HTR-8/SVneo (cell line): ENCODE measurements at places on chromosomes 7 and 10.

DNA sequence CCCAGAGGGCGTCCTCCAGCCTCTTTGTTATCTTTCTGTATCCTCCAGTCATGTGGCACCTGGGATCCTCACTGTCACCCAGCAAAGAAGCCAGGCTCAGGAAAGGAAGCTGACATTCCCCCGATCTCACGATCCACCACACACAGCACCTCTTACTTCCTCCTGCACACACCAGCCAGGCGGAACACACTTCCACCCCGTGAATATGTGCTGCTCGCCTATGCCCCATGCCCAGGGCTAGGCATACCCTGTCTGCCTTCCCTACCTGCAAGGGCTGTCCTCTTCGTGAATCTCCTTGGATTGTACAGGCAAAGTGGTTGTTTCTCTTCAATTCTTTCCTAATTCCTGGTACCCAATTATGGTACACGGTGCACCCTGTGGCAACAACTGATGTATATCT lies 191.0 kb downstream of the TNS3 start:
- no peak for DNase-seq

DNA sequence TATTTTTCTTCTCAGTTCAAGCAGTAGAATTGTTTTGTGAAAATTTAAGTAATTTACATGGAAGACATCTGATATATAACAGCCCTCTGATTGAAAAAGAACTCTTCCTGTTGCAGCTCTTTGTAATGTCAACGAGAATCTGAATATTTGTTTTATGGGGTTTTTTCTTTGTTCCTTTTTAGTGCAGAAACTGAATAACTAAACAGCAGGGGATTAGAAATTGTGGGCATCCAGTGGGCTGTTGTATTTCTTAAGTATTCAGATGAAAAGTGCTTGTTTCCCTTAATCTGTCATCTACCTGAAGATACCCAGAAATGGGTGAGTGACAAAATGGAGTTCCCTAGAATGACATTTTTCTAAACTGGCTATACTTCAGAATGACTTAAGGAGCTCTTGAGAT lies 7.4 kb downstream of the ARL4A start:
- DNase-seq: no peak

- DNase-seq: no peak
These were observed 109.0 kb downstream of the LRMDA start for GRCh38 chr10:75540357-75540966.

GRCh38 chr7:86913709-86914108 lies 145.7 kb downstream of the ELAPOR2 start:
- DNase-seq: no peak

DNA sequence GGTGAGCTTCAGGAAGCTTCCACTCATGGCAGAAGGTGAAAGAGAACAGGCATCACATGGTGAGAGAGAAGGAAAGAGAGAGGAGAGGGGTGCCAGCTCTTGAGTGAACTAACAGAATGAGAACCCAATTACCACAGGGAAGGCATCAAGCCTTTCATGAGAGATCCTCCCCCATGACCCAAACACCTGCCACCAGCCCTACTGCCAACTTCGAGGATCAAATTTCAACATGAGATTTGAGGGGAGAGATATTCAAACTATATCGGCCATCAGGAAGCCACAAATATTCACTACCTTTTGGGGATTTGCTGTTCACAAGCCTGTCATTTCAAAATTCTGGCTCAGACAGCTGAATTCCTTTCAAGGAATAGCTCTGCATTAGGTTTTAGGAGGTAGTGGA lies 39.9 kb upstream of the SMNDC1 start:
- no peak for DNase-seq

DNA sequence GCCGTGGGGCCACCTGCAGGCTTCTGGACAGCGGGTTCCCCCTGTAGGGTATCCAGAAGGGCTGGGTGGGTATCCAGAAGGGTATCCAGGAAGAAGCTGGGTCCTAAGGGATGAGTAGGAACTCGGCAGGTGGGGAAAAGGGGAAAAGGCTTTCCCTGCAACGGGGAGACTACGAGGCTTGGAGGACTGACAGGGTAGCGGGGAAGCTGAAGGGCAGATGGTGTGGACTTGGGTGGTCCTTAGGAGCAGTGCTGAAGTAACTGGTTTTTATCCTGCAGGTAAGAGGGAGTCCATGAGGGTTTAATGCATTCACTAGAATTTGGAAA lies 525 bp downstream of the UBE2D4 start:
- DNase-seq: no peak

- DNase-seq: no peak
These were observed 11.1 kb upstream of the ST8SIA6 start for GRCh38 chr10:17465328-17466125.

DNA sequence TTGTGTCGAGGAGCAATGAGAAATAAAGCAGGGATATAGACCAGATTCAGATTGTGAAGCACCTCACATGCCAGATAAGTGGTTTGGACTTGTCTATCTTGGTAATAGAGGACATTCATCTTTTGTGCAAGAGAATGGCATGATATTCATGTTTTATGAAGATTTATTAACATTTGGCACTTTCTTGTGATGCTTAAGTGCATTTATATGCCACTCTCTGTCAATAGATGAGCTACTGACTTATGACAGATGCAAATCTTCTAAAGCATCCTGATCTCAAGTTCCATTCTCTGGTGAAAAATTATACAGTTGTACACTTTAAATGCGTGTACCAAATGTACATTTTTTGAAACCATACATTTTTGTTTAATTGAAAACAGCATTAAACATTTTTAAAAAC lies 415.3 kb downstream of the SORCS3 start:
- DNase-seq: no peak

GRCh38 chr7:127504715-127505114 lies 80.7 kb downstream of the GCC1 start:
- peak; percentile 8 for DNase-seq

GRCh38 chr10:91798649-91799611 lies 704 bp downstream of the TNKS2 start:
- peak; percentile 32 for DNase-seq

DNA sequence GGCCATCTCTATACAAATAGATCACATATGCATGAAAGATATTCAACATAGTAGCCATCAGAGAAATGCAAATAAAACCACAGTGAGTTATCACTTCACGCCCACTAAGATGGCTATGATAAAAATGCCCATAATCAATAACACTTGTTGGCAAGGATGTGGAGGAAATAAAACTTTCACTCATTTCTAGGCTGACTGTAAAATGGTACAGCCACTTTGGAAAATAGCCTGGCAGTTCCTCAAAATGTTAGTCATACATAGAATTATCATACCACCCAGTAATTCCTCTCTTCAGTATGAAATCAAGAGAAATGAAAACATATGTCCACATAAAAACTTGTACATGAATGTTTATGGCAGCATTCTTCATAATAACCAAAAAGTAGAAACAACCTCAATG lies 324.9 kb downstream of the LRRTM3 start:
- DNase-seq: no peak

- no peak for DNase-seq
These were observed 120.1 kb downstream of the WDFY4 start for GRCh38 chr10:48804740-48805182.

- DNase-seq: no peak
These were observed 2.5 kb downstream of the LBX1 start for GRCh38 chr10:101226491-101227428.

GRCh38 chr10:72740528-72740927 lies 48.6 kb downstream of the MCU start:
- peak; percentile 46 for DNase-seq

DNA sequence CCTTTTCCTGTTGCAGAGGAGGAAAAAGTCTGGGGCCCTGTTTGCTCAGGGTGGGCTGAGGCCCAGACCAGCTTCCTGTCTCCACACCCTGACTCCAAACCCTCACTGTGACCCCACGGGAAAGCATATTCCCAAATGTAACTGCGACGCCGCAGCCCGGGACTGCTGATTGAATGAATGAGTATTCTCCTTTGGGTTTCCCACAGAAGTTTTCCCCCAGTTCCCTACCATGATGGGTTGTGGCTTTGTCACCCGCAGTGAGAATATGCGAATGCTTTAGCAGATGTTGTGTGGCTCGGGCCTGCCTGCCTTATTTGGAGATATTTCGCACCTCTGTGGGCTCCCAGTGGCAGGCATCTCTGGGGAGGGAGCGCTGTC lies 50.6 kb downstream of the MGMT start:
- DNase-seq: no peak

- no peak for DNase-seq
These were observed 117.9 kb downstream of the ITGA8 start for GRCh38 chr10:15601819-15602218.

DNA sequence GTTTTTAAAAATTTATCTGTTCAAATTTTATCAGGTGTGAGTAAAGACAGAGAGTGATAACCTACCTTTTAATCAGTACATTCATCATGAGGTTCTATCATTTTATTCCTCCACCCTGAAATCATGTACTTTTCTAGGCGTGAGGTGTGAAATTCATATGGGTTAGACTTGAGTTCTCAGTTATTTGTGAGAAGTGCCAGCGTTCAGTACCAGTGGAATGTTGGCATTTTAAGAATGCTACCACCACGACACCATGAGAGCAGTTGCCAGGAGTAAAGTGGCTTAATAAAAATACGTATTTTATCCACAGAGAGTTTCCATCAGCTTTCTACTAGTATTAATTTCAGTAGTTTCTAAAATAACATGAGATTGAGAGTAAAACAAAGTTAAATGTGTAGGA lies 104.1 kb upstream of the FERD3L start:
- no peak for DNase-seq

DNA sequence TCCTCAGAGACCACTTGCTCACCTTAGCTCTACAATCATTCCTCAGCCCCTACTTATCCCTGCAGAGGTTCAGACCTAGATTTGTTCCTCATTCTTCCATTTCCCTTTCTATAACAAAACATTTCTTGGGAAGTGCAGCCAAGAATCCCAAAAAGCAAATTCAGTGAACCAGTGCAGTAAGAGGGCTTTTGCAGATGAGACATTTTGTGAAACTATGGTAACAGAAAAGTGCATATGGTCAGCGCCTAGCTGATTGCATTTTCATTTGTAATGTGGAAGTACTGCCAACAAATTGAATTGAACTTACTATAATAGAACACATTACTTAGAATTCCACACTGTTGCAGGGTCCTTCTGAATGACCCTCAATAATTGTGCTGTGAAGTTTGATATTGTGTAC lies 18.6 kb downstream of the AGMO start:
- DNase-seq: no peak

DNA sequence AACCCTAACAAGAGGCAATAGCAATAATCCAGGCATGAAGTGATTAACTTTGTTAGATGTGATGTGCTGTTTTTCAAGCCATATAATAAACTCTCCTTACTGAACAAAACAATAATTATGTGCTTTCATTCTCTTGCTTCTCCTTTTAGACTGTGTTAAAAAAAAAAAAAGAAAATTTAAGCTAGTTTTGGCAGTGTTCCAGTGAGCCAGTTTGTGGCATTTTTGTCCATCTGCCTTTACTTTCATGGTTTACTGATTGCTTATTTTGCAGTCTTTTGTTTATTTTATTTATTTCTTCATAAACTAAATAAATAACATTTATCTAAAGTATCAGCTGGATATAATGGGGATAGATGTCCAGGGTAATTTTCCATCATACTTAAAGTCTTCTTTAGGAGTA lies 625.3 kb downstream of the CNTNAP2 start:
- no peak for DNase-seq

- DNase-seq: no peak
These were observed 24.7 kb downstream of the KNDC1 start for GRCh38 chr10:133184591-133185244.

DNA sequence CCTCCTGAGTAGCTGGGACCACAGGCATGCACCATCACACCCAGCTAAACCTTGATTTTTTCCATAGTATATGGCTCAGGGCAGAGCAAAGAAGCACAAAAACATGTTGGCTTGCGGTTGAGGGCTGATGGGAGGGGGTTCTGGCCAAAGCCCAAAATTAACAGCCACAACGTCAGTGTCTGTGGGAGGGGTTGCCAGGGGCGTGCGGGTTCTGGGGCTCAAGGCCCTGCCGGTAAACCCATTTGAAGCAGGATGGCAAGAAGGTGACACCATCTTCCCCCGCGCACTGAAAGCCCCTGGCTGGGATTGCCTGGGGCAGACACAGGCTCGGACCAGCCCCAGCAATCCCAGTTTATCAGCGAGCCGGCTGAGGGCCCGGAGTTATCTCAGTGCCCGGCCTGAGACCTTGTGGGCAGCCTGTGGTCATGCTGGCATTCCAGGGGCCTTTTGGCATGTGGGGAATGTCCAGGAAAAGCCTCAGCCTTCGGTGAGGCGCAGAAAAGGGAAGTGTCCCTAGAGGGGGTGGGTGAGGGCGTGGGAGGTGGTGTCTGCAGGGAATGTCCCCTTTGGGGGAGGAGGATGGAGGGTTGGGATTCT lies 167.7 kb upstream of the TNRC18 start:
- DNase-seq: peak; percentile 97

GRCh38 chr7:30743371-30744074 lies 8.4 kb upstream of the INMT start:
- DNase-seq: peak; percentile 41

- DNase-seq: no peak
These were observed 919.8 kb downstream of the GRID1 start for GRCh38 chr10:85446827-85447226.

DNA sequence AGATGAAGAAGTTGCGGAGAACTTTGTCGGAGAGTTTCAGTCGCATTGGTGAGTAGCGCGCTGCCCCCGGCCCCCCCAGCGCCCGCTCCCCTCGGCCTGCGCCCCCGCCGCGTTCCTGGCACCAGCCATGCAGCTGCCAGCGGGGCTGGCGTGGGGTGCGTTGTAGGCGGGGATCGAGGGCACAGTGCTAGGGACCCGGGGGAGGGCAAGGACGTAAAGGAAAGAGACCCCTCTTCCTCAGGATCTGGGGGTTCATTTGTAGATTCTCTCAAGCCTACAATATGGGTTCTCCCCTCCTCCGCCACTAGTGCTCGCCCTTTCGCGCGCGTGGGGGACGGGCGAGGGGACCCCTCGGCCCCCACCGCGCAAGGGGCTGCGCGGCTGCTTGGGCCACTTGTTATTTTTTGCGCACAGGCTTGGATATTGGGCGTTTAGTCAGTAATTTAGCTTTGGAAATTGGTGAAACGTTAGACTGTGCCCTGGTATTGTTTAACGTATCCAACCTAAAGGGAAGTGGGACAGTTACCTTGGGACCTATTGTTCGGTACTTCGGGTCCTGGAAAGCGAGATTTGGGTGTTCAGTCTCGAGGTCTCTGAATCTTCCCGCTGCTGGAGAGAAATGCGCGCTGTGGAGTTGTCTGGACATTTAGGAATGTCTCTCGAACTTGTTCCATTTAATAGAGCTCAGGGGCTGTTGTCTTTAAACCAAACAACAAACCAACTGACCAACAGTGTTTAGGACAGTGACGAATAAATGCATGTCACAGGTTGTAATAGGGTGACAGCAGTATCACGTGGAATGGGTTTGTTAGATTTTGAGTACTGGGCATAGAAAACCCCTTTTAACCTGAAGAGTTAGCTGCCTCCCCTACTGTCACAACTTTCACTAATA lies 796 bp downstream of the CDK14 start:
- peak; percentile 15 for DNase-seq
